ENCODE measurements at places on chromosomes 5 and 9.
A peak's percentile ranks its signal among the peaks of the same experiment; 100 is the strongest.

- DNase-seq: no peak
These were observed 15.2 kb upstream of the ZCCHC9 start for GRCh38 chr5:81286059-81286617.

GRCh38 chr5:133846478-133847226, 121.8 kb downstream of the C5orf15 start:
- DNase-seq: no peak

- DNase-seq: no peak
These were observed 410.4 kb upstream of the MPDZ start for GRCh38 chr9:13689925-13690324.

DNA sequence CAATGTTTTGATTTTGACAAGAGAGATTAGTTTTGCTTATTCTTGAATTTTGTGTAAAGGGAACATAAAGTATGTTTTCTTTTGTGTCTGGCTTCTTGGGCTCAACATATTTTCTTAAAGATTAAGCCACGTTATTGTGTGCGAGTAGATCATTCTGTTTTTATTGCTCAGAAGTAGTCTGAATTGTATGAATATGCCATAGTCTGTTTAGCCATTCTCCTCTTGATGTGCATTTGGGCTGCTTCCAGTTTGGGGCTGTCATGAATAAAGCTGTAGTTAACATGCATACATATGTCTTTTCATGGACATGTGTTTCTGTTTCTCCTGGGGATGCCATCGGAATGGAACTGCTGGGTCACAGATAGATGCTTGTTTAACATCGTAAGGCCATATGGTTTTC, 198.9 kb downstream of the FANCC start:
- no peak for DNase-seq

- DNase-seq: peak; percentile 85
These were observed 34.1 kb downstream of the IRF1 start for GRCh38 chr5:132456296-132456986.

DNA sequence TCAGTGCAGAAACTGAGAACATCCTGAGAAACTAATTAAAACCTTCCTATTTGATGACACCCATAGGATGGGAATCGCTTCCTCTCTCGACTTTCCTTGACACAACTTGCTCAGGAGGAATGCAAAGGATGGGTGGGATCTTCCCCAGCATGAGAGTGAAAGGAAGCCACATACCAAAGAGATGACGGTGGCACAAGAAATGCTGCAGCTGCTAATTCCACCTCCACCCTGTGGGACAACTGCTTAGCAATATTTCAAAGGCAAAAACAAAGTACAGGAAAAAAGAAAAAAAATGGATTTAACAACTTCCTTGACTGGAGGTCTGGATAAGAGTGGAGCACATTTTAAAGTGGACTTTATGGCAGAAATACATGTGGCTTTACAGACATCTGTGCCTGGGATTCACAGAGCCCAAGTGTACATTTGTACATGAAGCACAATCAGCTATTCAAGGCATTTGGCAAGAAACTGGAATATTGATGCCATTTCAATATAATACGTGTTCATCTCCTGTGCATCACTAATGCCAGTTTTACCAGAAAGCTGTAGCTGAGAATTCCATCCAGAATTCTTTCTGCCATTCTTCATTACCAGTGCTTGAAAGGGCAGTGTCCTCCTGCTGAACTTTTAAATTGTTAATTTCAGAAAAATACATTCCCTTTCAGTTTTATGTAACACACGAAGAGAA, 359.2 kb upstream of the ACTBL2 start:
- DNase-seq: no peak

DNA sequence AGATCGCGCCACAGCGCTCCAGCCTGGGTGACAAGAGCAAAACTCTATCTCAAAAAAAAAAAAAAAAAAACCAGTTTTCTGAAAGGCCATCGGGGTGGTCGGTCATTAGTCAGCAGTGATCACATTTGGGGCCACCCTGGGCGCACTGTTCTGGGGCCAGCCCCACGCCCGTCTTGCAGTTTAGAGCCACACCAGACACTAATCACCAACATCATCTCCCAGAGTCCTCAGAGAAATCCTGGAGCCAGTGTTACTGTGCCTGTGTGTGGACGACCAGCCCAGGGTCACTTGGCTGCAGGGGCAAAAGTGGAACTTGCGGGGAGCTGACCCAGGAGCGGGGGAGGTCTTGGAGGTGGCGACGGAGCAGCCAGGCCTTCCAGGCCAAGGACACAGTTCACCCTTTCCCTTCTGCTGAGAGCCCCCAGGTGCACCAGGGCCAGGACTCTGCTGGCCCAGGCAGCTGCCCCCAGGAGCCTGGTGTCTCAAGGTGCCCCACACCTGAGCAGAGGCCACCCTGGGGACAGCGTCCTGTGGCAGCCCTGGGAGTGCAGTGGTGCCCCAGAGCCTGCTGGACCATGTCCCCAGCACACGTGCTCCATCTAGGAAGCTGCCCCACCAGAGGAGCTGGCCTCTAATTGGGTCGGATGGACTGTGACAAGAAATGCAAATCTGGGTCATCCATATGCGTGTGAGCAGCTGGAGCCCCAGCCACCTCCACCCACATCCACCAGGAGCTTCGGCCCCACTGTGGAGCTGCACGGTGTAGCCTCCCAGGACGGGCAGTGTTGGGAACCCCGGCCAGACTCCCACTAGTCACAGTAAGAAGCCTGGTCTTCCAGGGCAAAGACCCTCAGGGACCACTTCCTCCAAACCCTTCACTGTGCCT, 51.1 kb downstream of the NEK6 start:
- no peak for DNase-seq

GRCh38 chr5:96332535-96333366, 100.3 kb downstream of the PCSK1 start:
- DNase-seq: no peak

- no peak for DNase-seq
These were observed 123.8 kb downstream of the TMEM174 start for GRCh38 chr5:73296772-73297171.

DNA sequence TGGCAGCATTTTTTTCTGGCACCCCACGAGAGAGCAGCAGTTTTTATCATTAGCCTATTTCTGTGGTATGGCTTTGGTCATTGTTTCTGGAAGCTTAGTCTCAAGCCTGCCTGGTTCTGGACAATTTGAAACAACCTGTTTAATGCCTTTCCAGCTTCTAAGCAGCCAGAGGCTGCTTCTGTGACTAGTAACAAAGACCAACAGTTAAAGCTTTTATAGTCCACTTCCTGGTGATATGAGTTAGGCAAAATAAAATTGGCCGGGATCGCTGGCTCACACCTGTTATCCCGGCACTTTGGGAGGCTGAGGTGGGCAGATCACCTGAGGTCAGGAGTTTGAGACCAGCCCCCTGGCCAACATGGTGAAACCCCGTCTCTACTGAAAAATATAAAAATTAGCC, 24.0 kb downstream of the LYRM7 start:
- no peak for DNase-seq

DNA sequence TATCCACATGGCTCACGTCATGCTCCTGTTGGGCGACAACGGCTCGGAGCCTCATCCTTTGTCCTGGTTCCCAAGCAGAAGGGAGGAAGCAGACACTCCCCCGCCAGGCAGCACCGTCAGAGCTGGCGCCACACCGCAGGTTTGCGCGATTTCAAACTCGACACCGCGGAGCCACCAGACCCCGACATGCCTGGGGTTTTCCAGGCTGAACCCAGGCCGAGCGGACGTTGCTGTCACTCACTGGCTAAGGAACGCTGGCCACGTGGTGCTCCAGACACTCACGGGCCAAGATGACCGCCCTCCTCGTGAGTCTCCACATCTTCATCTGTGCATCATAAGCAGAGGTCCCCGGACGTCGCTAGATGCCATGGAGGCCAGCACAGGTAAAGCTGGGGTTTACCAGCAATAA, 9.0 kb downstream of the TERT start:
- no peak for DNase-seq

- no peak for DNase-seq
These were observed 34.8 kb upstream of the IL31RA start for GRCh38 chr5:55816342-55816741.

DNA sequence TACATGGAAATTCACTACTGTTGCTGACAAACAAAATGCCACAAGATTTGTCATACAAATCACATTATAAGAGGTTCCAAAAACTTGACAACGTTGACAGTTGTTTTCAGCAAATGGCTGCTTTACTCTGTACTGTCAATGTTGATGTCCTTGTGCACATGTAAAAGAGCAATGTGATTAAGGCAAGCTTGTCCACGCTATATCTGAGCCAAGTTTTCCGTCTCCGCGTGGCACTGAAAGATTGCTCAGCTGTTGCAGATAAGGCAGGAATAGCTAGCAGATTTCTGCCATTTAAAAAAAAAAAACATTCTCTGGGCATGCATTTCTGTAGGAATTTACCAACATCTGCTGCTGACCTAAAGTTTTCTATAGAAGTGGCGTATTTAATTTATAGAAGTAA, 46.4 kb upstream of the MEF2C start:
- no peak for DNase-seq

GRCh38 chr5:22988937-22989336, 135.8 kb upstream of the CDH12 start:
- DNase-seq: no peak

DNA sequence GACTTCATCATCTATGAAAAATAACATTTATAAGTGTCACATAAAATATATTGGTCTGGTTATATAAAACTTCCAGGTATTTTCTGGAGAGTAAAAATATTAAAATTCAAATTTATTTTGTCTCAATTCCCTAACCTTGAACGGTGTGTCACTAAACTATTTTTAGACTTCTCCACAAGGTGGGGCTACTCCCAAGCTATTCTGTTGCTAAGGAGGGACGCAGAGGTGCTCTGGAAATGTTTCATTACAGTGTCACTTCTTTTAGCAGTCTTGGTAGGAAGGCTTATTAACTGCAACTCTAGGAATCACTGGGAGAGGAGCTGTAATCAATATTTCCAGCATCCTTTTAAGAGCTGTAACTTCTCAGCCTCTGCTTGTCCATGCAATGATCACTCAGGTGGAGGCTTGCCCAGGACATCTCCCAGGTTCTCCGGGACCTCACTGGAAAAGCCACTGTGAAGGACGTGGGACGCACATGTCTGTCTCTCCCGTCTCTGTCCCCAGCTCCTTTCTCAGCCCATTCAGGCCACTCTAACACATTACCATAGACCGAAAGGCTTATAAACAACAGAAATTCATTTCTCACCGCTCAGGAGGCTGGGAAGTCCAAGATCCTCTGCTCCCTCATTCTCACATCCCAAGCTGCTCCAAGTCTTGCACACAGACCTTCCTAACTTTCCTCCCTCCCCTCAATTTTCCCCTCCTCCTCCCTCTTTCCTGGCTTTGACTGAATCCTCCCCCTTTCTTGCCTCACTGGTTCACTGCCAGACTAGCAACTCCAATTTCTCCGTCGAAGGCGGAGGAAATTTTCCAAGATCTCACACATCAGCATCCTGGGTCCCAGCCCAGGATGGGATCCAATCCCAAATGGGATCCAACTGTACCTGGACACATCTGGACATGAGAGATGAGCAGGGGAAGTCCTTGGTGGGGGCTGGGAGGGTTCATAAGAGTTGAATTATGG, 32.7 kb upstream of the DNAH5 start:
- DNase-seq: no peak

GRCh38 chr5:98259595-98259994, 513.9 kb upstream of the RGMB start:
- DNase-seq: no peak

GRCh38 chr5:113546703-113547183, 33.2 kb downstream of the YTHDC2 start:
- DNase-seq: no peak

DNA sequence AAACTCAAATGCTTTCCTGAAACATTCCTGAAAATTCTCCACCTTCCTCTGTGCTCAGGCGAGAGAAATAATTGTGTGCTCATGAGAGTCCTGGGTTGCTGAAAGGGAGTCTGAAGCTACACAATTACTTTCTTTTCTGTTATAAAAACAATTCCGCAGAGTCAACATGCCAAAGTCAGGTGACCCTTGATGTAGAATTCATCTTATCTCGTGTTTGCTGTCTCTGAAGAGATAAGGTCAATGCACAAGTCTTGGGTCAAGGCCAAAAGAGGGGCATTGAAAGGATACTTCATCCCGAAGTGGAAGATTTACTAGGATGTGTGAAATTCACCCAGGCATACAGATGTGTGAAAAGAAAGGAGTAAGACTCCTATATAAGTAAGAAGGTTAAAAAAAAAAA, 493.5 kb downstream of the SEMA5A start:
- DNase-seq: no peak

DNA sequence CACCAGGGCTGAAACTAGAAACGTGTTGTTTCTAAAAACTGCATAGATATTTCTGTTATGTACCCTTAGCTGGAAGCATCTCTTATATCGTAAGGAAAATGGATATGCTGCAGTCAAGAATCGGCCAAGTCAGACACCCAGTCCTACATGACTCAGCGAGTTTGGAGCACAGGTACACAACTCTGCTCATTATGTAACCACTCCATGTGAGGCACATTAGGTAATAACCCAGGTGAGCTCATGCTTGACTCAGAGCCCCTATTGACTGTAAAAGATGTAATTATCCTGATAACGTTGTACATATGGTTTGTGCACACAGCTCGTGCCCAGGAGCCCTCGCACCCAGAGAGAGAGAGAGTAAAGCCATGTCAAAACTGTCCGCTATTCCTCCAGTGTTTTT, 593.7 kb upstream of the ACO1 start:
- DNase-seq: no peak

DNA sequence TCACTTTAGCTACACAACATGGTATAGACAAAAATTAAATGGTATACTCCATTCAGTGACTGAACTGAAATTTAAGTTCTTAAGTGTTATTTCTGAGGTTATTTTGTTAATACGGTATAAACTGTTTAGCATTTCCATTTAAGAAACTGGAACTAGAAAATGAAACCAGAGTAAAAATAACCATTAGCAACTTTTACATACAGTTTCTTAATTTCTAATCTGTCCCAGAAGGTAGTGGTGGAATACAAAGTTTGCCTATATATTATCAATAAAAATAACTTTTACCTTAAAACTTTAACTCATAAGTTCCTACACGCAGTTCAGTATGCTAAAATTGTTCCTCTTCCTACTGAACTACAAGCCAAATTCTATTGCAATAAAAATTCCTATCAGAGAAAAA, 10.3 kb downstream of the GOLPH3 start:
- DNase-seq: no peak

DNA sequence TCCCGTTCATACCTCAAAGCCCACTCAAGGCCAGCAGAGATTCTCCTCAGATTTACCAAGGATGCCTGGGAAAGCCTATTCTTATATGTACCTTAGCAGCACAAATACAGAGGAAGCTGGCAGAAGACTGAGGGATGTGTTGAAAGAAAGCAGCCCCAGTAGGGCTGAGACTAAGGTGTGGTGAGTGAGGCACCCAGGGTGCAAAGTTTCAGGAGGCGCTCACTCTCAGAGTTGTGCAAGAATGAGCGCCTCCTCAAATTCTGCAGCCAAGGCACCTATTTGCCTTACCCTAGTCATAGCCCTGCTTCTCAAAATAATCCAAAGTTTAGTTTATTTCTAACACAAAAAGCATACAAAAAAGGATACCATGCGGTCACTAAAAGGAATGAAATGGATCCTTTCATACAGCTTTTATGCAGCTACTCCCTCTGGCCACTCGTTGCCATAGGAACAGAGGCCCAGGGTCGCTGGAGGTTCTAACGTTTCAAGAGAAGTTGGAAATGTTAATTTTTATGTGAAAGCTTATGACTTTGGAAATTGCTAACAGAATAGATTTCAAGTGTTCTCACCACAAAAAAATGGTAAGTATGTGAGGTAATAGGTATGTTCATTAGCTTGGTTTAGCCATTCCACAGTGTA, 79.7 kb upstream of the SMIM23 start:
- DNase-seq: no peak

Data from CD4-positive, alpha-beta T cell treated with Interleukin-21 for 1 hour (primary cell).